NCI-H460 (cell line): ENCODE measurements at places on chromosomes 3 and 15.

GRCh38 chr3:179264449-179264848, 13.5 kb upstream of the KCNMB3 start:
- DNase-seq: no peak

DNA sequence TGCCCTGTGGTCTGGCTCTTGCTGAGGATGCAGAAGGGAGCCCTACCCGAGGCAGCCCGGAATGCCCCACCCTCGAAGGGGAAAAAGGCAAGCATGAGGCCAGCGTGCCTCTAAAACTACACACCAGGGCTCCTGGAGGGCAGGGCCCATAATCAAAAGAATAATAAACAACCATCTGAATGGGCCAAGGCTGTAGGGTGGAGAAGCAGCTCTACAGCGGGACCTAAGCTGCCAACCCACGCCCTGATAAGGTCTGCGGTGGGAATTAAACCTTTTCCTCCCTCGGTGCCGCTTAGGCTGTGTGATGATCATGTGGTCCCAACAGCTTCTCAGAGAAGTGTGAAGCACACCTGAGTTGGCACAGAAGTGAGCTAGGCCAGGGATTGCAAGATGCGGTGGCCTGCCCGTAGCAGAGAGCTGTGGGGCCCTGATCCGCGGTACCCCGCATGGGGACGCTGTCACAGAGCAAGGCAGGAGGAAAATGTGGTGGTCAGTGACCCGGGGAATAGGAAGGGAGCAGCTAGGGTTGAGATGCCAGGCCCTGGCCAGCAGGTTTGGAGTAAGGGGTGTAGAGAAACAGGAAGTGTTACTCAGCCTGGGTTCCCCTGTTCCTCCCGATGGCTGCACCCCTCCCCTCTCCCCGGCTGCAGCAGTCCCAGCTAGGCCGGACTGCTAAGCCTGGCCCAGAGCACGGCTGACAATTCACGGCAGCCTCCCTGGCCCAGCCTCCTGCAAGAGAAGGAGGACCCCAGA, 1.1 kb upstream of the C15orf62 start:
- no peak for DNase-seq

DNA sequence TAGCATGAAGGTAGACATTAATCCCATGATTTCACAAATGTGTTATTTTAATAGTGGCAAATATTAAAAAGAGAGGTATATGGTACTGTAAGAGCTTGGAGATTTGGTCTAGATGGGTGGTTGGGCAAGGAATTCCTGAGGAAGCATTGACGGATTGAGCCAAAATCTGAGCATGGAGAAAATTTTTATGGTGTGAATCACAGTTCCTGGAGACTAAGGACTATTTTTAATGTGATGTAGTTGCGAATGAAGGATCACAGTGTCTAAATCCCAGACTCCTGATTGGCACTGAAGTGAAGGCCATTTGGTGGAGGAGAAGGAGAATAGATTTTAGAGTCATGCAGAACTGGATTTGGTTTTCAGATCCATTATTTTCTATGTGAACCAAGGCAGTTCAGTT, 188.7 kb upstream of the FEZF2 start:
- DNase-seq: no peak

DNA sequence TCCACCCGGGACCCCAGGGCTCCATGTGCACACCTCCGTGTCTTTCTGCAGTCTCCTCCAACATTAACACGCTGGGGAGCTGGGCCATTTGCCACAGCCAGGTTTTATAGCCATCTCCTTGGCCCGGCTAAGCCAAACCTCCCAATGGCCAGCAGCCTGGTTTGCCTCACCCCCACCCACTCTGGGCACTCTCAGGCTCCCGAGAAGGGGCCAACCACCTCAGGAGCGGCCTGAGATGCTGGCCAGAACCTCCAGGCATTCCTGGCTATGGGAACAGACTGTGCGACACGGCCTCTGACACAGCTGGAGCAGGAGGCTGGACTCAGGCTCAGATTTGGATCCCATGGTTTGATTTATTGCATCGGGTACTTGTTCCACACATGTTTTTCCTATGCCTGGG, 289.7 kb downstream of the RPLP1 start:
- DNase-seq: no peak

- no peak for DNase-seq
Observed at GRCh38 chr15:70234256-70234905, 136.7 kb upstream of the TLE3 start.
